Stimulated activated CD4-positive, alpha-beta T cell treated with anti-CD3 and anti-CD28 coated beads, TNF-alpha, amount 100 ng/mL, for 4 hours (primary cell): ENCODE measurements at places on chromosomes 5 and 9.

DNA sequence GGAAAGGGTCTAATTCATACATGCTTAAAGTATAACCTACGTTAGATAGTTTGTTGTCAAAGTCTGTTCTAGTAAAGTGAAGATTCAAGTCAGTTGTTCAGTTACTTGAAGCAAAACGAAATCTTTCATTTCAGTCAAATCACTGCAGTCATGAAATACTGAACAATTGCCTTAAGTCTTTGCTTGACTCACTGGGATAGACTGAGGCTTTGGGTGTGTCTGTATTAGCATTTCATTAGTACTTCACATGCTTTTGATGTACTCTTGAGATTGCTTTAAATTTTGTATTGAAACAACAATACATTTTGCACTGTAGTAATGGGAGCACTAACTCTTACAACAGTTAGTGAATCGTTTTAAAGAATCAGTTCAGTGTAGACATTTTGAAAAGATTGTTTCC is 4.0 kb upstream of the CMYA5 start:
- DNase-seq = no peak

DNA sequence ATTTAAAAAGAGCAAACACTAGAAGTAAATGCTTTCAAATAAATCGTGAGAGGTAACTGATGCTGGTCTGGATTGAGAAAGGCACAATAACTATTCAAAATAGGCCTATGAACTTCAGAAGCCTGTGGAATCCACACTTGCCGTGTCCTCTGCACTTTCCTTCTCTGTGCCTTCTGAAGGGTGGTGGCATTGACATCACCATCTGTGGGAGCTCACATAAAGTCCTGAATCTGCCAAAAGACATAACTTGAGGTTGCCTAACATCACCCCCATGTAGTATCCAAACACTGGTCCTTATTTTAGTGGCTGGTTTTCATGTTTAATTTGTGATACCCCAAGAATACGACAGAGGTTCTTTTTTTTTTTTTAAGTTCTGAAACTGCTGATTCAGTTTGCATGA is 59.8 kb downstream of the IRF1 start:
- no peak for DNase-seq

GRCh38 chr5:61319388-61320146 is 12.5 kb upstream of the ZSWIM6 start:
- no peak for DNase-seq

- no peak for DNase-seq
Measured at GRCh38 chr5:143835251-143835650, 23.3 kb downstream of the HMHB1 start.

- no peak for DNase-seq
Measured at GRCh38 chr5:148090773-148091250, 27.0 kb downstream of the SPINK5 start.

DNA sequence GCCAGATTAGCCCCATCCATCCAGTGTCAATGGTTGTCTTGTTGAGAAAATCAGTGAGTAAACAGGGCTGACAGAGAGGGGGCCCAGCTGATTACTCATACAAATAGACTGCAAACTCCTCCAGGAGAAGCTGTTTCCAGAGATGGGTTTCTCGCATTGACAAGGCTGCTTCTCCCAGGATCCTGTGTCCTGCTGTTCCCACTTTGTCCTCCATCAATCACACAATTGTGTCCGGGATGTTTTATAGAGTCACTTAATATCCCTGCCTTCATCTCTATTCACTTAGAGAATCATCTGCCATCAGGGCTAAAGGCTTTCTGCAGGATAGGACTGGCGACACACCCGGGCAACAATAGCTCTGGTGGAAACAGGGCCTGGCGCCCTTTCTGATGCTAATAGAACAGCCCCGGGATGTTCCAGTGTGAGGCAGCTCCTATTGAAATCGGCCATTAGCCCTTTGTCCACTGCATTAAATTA is 71.7 kb upstream of the TBCA start:
- no peak for DNase-seq

DNA sequence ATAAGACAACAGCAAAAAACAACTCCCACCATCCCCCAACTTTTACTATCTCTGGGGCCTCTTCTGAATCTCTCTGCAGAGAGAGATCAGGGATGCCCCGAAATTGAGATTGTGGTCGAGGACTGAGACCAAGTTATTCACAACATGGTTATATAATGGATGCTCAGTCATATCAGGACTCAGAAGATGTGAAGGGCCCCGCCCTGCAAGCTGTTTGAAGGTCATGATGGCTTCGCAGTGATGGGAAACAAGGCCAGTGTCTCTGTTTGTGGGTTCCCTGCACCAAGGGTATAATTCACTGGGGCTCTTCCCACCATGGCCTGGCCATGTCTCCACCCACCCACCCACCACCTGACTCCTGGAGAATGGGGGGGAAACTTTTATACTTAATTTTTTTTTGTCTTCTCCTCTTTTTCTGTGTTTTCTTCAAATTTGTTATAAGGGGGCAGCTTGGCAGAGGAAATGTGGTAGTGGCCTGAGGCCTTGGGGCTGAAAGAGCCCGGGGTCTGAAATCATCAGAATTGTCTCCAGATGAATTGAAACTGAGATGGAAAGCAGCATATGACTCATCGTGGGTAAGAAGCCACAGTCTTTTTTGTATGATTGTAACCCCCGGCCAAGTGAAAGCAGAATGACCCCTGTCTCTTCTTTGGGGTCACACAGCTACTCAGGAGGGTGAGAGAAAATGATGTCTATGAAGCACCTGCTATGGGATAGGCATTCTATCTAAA is 15.0 kb upstream of the TEX48 start:
- DNase-seq = no peak

GRCh38 chr9:589723-590122 is 251.8 kb upstream of the DMRT1 start:
- DNase-seq = no peak
